ENCODE measurements at places on chromosomes 12 and 14.
A peak's percentile ranks its signal among the peaks of the same experiment; 100 is the strongest.

DNA sequence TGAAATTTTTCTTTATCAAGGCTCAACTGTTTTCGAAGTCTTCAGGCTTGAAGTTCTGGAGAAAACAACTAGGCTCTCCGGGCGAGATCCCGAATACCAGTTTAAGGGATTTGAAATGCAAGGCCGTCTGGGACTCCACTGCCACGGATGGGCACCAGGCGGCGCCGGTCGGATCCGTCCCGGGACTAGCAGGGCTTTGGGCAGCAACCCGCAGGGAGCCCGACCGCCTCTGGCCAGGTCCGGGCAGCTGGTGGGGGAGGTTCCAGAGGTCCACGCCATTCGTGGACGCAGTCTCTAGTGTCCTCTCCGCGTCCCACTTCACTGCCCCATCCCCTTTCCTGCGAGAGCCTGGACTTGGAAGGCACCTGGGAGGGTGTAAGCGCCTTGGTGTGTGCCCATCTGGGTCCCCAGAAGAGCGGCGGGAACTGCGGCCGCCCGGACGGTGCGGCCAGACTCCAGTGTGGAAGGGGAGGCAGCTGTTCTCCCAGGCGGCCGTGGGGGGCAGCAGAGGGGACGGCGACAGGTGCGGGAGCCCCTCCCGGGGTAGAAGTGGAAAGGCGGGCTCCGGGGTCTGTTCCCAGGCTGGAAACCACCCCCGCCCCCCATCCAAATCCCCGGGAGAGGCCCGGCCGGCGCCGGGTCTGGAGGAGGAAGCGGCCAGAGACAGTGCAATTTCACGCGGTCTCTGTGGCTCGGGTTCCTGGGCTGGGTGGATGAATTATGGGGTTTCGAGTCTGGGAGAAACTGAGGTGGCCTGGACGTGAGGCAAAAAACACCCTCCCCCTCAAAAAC lies 838 bp upstream of the ERBB3 start:
- DNase-seq, result peak; percentile 79

GRCh38 chr14:36556811-36557433 lies 25.5 kb downstream of the NKX2-8 start:
- DNase-seq, result peak; percentile 24

DNA sequence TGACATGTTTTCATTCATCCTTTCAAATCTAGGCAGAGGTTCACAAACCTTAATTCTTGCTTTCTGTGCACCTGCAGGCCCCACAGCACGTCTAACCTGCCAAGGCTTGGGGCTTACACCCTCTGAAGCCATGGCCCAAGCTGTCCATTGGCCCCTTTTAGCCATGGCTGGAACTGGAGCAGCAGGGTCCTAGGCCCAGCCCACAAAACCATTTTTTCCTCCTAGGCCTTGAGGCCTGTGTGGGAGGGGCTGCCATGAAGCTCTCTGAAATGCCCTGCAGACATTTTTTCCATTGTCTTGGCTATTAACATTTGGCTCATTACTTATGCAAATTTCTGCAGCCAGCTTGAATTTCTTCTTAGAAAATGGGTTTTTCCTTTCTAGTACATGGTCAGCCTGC lies 547.5 kb downstream of the KCNH5 start:
- DNase-seq, result no peak

- no peak for DNase-seq
Measured at GRCh38 chr12:69616025-69616424, 5.3 kb upstream of the LRRC10 start.

DNA sequence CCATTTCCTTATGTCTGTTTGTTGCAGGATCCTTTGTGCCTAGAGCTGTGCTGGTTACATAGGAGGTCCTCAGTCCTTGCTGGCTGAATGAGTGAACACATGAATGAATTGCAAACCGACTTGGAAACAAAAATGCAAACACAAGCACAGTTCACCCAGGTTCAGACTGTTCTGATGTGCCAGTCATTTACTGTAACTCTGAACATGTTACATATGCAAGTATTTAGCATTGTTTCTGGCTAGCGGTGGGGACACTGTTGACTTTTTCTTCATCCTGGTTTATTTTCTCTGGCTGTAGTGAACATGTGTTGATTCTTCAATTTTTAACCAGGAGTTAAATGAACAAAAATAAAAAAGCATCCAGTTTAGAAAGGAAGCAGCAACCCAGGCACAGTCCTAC lies 33.4 kb downstream of the TSPAN9 start:
- no peak for DNase-seq

Measured in fibroblast of mammary gland (primary cell).